ENCODE measurements at places on chromosomes 6 and 20. TPM values are rescaled to one million over a fixed set of nuclear protein-coding genes. Genes with fewer than 3 reads are reported as not detected.

RPP40 gene
- total RNA-seq, result 3.1 TPM

GRCh38 chr6:116152620-116153019 lies 26.7 kb upstream of the COL10A1 start:
- no peak for DNase-seq

- DNase-seq, result no peak
Measured at GRCh38 chr6:27650620-27651370, 177.9 kb upstream of the ZNF184 start.

DNA sequence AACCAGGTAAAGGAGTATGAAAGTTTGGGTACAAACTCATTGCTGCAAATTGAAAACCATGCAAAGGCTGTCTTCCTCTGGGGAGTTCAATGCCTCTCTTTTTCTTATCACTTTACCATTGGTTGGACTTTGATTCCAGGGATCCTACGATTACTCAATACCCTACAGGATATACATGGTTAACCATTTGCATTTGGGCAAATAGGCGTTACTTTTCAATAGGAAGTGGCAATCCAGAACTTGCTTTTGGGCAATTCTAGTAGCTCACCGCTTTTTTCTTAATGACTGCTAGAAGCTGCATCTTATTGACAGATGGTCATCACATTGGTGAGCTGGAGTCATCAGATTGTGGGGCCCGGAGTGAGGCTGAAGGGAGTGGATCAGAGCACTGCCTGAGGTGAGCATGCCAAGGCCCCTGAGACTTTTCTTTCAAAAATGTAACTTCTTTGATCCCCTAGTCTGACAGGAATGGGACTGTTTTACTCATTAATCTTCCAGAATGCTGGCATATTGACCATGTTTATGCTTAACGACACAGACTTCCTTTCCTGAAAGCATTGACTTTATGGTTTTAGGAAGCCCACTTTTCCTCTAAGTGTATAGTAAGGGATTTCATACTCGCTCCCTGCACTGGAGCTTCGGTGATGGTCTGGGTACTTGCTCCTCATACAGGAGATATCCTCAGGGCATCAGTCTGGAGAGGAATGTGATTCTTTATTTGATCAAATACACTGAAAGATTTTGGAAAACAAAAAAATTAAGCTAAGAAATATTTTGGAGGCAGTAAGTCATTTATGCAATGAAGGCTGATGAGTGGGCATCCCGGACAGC lies at the start of gene CCR6:
TSS of gene CCR6 (plus strand) at position 270 of the 831 bp plus-strand sequence. CDS start 13,039 bp downstream, outside the sequence.
- DNase-seq, result no peak
